ENCODE measurements at places on chromosomes 3 and 15.

- DNase-seq = no peak
These were observed 28.7 kb downstream of the SST start for GRCh38 chr3:187641320-187642016.

- DNase-seq = no peak
These were observed 2.1 kb downstream of the USP50 start for GRCh38 chr15:50544368-50544767.

GRCh38 chr3:69445024-69445423 is 59.1 kb upstream of the FRMD4B start:
- no peak for DNase-seq

GRCh38 chr15:70356919-70357318 is 259.2 kb upstream of the TLE3 start:
- no peak for DNase-seq

DNA sequence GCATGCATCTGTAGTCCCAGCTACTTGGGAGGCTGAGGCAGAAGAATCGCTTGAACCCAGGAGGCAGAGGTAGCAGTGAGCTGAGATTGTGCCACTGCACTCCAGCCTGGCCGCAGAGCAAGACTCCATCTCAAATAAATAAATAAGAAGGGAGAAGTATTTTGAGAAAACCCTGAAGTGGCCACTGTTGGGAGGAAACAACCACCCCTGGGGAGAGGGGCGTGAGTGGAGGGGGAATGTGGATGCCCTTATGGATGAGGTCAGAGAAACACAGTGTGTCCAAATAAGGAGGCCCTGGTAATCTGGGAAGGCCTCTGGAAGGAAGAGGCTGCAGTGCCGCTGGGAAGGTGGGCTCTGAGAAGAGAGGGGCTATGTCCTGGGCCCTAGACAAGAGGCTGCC is 4.2 kb upstream of the CPLX3 start:
- no peak for DNase-seq

GRCh38 chr15:48595981-48596380 is 49.5 kb downstream of the FBN1 start:
- DNase-seq = no peak

DNA sequence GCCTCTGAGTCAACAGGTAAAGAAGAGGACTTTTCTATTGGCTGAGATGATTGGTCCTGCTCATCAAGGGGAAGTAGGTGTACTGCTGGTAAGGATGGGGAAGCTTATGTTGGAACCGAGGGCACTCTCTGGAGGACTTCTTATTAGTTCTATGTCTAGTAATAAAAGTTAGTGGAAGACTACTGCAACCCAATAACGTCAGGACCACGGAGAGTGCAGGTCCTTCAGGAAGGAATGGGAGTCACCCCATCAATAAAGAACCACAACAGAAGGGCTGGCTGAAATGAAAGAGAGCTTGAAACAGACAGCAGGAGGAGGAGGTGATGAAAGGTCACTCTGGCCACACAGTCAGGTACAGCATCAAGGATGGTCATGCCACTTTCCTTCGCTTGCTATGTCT is 68.8 kb upstream of the PRR23E start:
- no peak for DNase-seq

- DNase-seq = no peak
These were observed 50.4 kb downstream of the IDH2 start for GRCh38 chr15:90051874-90052273.

GRCh38 chr3:62284442-62284841 is 88.9 kb downstream of the FEZF2 start:
- DNase-seq = no peak

All from activated CD4-positive, alpha-beta T cell treated with anti-CD3 and anti-CD28 coated beads, Interleukin-2, amount 50 U/mL, for 4 hours (primary cell).